Stimulated activated CD4-positive, alpha-beta T cell treated with anti-CD3 and anti-CD28 coated beads, TNF-alpha, amount 100 ng/mL, for 48 hours (primary cell): ENCODE measurements at places on chromosomes 7 and 10.

GRCh38 chr7:92916770-92917224 is 80.4 kb upstream of the CDK6 start:
- no peak for DNase-seq

DNA sequence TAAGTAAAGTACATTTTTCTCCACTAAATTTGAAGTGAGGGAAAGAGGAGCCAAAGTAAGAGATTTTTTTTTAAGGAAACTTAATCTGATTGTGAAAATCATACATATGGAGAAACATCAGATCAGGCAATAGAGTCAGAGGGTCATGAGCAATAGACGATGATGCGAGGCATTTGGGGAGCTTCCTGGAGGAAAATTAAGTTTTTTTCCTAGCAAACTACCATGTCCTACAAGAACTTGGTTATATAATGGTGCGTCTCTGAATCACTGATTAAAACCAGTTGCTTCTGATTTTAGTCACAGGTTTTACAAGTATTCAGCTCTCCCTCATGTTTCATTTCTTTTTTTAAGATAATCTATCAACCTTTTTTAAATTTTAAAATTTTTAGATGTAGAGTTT is 52.1 kb upstream of the MTURN start:
- no peak for DNase-seq

GRCh38 chr10:118922226-118922625 is 107.3 kb upstream of the NANOS1 start:
- no peak for DNase-seq

GRCh38 chr10:131144711-131145375 is 166.7 kb downstream of the TCERG1L start:
- no peak for DNase-seq

- no peak for DNase-seq
These were observed 1.8 kb upstream of the IFIT1 start for GRCh38 chr10:89390476-89391225.

GRCh38 chr10:33353853-33354252 is 19.4 kb upstream of the NRP1 start:
- no peak for DNase-seq
